ENCODE measurements at places on chromosomes 3 and 15.

DNA sequence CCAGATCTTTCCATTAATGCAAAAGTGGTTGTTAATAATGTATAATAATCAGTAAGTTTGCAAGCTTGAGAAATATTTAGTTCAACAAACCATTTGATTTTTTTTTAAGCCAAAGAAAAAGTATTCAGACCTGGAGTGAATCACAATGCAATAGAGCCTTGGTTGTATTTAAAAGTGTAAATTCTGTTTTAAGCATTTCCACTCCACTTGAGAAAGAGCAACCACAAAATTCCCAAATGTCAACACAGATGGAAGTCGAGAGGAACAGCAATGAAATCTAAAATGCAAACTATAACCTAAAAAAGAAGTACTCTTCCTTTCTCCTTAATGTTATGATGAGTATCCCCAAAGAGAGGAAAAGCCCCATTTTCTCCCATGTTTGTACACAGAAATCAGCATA lies 20.2 kb downstream of the GBE1 start:
- no peak overlapping the region for H3K4me3 ChIP-seq
- H3K27me3 ChIP-seq = no peaks in the 10 kb centered on the region
- peaks cover 13% of the 10 kb centered on the region for H3K4me1 ChIP-seq
- no peak overlapping the region for H3K27ac ChIP-seq
- DNase-seq = no peak

DNA sequence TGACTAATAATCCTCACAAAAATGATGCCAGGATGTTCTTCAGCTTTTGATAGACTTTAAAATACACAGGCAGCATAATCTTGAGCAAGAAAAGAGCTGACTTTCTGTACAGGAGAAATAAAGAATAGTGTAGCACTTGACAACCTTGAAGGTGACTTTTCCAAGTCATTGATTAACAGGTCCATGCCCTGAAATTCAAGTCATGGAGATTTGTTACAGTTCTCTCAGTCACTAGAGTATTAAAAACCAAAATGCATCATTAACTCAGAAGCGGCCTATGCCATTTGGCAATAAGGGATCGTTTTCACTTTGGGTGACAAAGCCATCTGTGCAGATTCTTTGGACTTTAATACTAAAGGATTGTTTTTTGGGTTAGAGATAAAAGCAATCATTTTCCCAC lies 692.7 kb upstream of the SGO1 start:
- no peak overlapping the region for H3K27ac ChIP-seq
- no peak for DNase-seq
- H3K27me3 ChIP-seq = no peaks in the 10 kb centered on the region

GRCh38 chr15:62770752-62771151 lies 271.8 kb upstream of the TPM1 start:
- no peak overlapping the region for H3K27ac ChIP-seq
- no peak for DNase-seq
- H3K4me1 ChIP-seq = no peaks in the 10 kb centered on the region
- H3K36me3 ChIP-seq = no peaks in the 10 kb centered on the region
- H3K27me3 ChIP-seq = no peaks in the 10 kb centered on the region
- no peak overlapping the region for H3K4me3 ChIP-seq

DNA sequence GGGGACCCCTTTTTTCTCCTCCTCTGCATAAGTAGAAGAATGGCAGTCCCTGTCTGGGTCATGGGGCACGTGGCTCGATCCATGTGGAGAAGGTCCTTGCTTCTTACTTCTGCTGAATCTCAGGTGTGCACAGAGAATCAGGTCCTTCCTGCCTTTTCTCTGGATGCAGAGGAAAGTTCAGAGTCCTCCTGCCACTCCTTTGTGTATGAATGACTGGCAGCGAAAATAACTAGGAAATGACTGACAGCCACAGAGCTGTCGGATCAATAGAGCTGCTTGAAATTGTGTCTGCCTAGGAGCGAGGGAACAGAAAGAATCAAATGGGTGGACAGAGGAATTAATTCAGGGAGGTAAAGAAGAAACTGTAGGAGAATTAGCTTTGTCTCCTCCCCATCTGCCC lies 49.6 kb upstream of the ROPN1 start:
- no peaks in the 10 kb centered on the region for H3K36me3 ChIP-seq
- H3K27me3 ChIP-seq = peaks cover 15% of the 10 kb centered on the region
- no peaks in the 10 kb centered on the region for H3K4me1 ChIP-seq

DNA sequence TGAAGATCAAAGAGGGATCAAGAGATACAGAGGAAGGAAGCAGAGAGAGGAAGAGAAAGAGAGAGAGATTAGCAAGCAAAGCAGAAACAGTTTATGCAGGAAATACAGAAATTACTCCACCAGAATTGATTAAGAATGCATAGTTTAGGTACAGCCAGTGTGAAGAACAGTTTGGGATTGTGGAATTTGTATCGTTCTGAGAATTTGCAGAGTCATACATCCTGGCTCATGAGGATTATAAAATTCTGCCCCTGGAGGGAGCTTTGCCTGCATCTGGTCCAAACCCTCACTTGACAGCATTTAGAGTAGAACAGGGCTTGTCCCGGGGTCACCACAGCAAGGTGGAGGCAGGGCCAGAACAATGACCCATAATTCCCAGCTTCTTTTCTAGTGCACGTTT lies 44.1 kb downstream of the MASP1 start:
- H3K4me3 ChIP-seq = no peak overlapping the region
- DNase-seq = no peak
- H3K27me3 ChIP-seq = peaks cover 22% of the 10 kb centered on the region
- H3K4me1 ChIP-seq = peaks cover 12% of the 10 kb centered on the region
